ENCODE measurements at places on chromosomes 12 and 14. TPM values are rescaled to one million over a fixed set of nuclear protein-coding genes. Genes with fewer than 3 reads are reported as not detected.
A peak's percentile ranks its signal among the peaks of the same experiment; 100 is the strongest.

DNA sequence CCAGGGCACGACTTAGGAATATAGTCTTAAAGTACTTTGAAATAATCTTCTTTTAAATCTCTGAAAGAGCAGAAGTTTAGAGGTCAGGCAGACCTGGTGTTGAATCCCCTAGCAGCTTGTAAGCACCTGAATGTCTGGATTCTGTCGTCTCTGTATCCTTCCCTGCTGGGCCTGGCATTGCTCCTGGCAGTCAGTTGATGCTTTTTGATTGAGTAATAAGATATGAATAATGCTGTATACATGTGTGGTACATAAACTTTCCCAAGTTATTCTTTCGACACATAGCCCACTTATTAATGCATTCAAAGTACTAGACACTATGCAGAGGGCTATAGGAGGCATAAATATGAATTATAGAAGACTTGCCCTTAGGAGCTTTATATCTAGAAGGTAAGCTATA lies 31.4 kb downstream of the EVL start:
- DNase-seq = no peak

GRCh38 chr12:111045941-111046340 lies 125.6 kb upstream of the MYL2 start:
- DNase-seq = no peak

DNA sequence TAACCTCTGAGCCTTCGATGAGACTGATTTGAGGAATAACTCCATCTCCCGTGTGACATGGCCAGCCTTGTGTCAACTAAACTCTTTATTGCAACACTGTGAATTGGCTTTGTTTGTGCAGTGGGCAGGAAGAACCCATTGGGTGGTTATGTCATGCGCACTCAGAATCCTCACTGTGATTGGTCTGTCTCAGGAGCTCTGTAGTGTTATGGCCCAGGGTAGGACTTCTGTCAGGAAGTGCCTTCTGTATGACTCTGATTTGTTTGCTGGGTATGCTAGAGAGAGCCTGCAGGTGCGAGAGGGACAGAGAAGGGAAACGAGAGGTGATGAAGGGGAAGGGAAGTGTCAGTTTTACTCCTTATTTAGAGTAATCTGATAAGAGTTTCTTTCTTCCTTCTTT lies 71.5 kb upstream of the DCD start:
- DNase-seq = no peak

DNA sequence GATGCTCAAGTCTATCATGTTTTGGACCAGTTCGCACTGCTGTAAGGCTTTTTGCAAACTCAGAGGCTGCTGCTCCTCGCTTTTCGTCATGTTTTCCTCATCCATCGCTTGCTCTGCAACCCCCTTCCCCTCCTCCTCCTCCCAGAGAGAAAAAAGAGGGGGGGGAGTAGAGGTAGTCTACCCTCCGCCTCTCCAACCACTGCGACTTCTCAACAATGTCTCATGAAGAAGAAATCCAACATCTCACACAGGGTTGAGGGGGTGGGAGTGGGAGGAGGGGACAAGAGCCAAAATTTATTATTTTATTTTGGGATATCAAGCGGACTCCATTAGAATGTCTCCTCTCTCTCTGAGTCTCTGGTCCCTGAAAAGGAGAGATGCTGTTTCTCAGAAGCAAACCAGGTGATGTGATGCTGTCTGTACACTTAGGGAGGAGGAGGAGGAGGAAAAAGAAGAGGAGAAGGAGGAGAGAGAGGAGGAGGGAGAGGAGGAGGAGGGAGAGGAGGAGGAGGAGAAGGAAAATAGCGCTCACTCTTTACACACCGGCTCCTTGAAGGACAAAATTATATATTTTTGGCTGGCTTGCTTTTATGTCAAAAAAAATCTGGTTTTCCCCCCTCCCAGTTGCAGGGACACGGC lies 520 bp downstream of the KSR2 start:
- no peak for DNase-seq

DNA sequence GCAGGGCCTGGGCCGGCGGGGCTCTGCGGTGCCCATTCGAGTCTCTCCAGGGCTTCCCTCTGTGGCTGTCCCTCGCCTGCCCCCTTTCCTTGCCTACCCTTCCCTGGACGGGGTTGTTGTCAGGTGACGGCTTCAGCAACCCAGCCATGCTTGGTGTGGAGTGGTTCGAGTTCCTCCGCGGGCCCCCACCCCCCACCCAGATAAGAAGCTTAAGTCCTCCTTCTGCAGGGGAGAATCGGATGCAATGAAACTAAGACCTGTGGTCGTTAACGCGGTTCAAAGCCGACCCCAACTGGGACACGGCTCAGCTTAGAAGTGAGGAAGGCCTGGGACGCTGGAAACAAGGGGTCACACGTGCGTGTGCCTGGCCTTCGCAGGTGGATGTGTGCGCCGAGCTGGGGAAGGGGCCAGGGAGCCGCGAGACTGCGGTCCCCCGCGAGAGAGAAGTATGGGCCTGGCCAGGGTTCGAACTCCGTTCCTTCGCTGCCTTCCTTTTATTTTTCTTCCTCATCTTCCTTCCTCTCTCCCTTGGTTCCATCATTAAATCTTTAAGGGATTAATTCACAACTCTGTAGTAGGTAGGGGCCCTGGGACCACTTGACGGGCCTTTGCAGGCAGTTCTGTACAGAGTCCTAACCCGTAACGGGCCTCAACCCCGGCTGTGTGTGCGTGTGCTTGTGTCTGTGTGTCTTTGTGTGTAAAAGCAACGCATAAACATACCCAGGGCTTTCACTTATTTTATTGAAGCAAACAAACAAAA lies 3.5 kb downstream of the TTC6 start:
- DNase-seq = no peak

DNA sequence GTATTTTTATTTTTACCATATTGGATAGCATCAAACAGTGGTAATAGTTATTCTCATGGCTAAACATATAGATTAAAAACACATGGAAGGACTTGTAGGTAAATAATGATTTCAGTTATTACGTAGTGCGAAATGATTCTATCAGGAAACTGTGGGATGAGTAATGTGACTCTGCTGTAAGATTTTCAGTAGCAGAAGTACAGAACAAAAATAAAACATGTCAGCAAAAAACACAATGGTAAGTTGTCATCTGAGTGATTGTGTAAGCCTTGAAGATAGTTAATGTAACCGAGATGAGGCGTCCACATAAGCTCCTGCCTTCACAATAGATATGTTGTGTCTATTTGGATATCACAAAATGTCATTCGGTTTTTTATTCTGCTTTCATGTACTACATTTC lies 99.8 kb downstream of the BORCS5 start:
- DNase-seq = no peak

GRCh38 chr14:81561084-81561775 lies 27.6 kb upstream of the SEL1L start:
- DNase-seq = no peak

DNA sequence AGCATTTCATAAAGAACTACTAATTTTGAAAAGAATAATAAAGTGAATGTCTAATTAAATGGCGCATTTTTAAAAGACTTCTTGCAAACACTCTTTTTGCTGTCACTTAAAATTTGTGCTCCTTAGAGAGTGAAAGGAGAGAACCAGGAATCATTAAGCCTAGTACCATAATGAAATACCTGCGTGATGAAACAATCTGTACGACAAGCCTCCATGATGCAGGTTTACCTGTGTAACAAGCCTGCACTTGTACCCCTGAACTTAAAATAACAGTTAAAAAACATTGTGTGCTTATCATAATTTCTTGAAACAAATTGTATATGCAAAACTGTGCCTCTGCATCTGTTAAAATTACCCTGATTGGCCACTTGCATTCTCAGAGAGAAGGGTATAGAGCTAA lies 108.1 kb downstream of the MGAT4C start:
- no peak for DNase-seq

GRCh38 chr14:103569408-103569807 lies 6.6 kb downstream of the COA8 start:
- DNase-seq = no peak

DNA sequence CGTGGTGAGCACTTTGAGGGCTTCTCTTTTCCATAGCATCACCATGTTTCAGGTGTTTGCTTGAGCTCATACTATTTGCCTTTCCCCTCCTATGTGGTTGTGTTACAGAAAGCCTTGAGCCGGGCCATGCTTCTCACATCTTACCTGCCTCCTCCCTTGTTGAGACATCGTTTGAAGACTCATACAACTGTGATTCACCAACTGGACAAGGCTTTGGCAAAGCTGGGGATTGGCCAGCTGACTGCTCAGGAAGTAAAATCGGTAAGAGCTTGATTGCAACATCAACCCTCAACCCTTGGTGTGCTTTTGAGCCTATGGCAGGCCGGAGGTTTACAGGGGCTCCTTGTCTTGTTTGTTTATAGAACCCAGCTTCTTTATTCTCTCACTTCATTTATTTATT lies 8.1 kb downstream of the LETMD1 start:
- DNase-seq = no peak

DNA sequence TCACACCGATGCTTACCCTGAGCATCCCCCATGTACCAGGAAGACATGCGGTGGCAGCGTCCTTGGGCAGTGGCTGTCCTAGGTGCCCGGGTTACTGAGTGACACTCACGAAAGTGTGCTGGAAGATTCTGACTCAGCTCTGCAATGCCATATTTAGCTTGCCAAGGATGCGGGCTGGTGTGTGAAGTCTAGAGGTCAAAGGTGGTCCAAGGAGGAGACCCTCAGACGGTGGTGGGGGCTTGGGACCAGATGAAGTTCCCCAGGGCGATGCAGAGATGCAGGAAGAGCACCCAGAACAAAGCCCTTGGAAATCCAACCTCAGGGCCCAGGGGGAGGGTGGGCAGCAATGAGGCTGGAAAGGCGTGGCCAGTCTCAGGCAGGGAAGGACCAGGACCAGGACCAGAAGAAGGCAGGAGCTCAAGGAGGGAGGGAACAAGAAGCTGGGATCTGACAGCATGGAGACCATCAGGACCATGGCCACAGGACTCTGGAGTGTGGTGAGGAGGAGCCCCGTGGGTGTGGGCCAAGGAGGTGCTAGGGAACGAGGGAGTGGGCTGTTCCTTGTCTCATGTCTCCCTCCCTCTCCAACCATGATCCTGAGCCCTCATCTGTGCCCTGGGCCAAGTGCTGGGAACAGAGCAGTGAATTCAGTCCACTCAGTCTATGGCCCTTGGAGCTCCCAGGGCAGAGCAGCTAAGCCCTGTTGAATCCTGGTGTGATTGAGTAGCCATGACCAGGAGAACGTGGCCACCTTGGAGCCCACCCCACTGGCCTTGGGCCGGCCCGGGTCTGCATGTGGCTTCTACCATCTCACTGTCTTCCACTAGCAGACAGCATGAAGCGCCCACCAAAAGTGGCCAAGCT lies 310.1 kb upstream of the DIO3 start:
- no peak for DNase-seq

GRCh38 chr12:106682594-106683234 lies 91.8 kb upstream of the RIC8B start:
- DNase-seq = no peak

DNA sequence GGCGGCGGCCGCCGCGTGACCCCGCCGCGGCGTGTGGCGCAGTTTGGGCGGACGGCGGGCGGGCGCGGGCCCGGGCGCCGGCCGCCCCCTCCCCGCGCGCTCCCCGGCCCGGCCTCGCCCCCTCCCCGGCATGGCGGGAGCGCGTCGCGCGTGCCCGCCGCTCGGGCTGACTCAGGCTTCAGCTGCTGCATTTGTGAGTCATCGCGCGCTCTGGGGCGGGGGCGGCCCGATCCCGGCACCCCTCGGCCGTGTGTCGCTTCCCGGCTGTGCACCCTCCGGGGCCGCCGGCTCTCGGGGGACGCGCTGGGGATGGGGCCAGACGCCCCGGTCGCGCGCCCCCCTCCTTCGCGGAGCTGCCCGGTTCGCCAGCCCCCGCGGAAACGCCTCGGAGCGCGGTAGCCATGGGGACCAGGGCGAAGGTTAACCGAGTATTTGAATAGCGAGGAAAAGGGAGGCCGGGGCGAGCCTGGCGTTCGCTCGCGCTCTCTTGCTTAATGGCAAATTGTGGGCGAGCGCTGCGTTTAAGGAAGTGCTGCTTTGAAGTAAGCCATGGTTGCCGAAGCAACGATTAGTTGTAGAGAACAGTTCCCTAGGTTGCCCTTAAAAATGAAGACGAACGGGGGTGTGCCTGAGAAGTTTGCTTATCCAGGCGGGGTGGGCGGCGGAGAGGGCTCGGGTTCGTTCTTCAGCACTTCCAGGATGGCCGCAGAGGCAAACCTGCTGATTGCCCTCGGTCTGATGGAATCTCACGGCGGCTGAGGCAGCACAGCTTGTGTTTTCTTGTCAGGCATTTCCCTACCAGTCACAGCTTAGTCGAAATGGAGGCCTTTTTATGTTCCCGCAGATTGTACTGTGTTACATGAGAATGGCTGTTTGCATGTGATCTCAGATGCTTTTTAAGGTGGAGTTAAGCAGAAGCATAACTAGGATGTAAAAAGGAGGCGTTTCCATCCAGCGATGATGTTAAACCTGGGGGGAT lies 896 bp downstream of the EIF5 start:
- peak; percentile 74 for DNase-seq

GRCh38 chr12:46891306-46891705 lies 65.5 kb upstream of the SLC38A4 start:
- no peak for DNase-seq

GRCh38 chr14:101695659-101696058 lies 65.8 kb upstream of the PPP2R5C start:
- DNase-seq = no peak

- no peak for DNase-seq
Measured at GRCh38 chr14:96559571-96559970, 57.4 kb downstream of the PAPOLA start.

GRCh38 chr12:104682790-104683279 lies 226.1 kb downstream of the CHST11 start:
- no peak for DNase-seq

DNA sequence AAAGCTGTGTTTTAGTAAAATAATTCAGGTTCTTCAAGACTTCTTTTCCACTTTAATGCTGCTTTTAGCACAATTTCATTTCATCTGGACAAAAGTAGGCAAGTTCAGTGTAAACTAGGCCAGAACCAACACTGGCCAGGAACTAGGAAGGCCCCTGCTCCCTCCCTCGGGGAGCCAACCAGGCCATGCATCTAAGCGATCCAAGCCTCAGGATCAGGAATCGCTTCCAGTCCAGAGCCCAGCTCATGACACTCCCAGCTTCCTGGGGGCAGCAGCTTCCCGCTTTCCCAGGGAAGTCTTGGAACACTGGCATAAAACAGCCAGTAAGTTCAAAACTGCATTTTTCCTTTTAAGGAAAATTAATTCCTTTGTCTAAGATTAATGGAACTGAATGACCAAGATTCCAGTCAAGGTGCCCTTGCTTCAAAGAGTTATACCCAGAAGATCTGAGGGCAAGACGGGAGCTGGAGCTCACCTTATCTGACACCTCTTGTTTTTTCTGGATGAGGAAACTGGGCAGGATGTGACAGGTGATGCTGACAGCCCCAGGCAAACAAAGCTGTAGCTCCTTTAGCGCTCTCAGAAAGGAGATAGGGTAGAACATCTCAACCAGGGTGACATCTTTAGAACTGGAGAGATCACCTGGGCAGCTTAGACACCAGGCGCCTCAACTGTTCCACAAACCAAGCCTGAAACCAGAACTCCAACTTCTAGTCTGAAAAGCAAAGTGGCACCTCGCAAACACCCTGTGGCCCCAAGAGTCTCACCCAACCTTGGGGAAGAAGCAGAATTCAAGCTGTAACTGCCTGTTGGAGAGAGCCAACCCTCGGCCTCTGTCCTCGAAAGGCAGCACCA lies 61.4 kb upstream of the PNMA1 start:
- DNase-seq = no peak

- no peak for DNase-seq
Measured at GRCh38 chr12:81137801-81138200, 59.9 kb downstream of the ACSS3 start.

The NEUROD4 gene
- total RNA-seq = not detected

The NTS gene
- not detected for total RNA-seq

The ENDOU gene
- not detected for total RNA-seq

The ZCCHC8 gene
- total RNA-seq = 22.3 TPM

The CLMN gene
- total RNA-seq = 4.7 TPM

The PLEKHD1 gene
- total RNA-seq = not detected

The TMEM229B gene
- 0.71 TPM for total RNA-seq

The SALL2 gene
- total RNA-seq = 0.21 TPM

The OR4E2 gene
- not detected for total RNA-seq

The NRIP2 gene
- total RNA-seq = 0.32 TPM

The AMHR2 gene
- not detected for total RNA-seq

Measured in SJSA1 (cell line).